ENCODE measurements at places on chromosomes 4 and X.

GRCh38 chr4:149727663-149728062 is 88.0 kb downstream of the IQCM start:
- DNase-seq, result no peak

DNA sequence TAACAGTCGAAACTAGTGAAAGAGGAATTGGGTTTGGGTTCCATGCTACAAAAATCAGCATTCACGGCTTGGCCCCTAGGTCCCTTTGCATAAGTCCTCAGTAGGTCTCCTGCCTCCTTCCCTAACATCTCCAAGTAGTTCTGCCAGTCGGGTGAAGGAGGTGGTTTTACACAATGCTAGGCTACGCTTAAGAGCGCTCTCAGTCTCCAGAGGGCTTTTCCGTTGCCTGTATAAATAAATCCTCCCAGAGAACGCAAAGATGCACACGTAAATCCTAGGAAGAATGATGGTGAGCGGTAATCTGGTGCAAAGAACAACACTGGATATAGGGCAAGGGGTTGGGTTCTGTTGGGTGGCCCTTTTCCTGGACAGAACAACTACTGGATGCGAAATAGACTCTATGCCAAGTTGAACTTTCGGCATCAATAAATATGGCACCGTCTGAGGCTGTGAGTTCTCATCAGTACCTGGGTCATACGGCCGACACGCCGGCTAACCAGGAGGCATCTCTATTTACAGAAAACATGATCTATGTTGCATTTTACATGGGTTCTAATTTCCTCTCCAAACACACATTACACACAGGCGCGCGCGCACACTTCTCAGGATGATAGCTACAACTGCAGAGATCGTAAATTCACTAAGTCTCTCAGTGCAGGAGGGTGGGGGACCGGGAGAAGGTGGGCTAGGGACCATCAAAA is 1.3 kb downstream of the CAMK2D start:
- DNase-seq, result peak; percentile 48

GRCh38 chrX:50450324-50450723 is 20.3 kb downstream of the DGKK start:
- no peak for DNase-seq

- no peak for DNase-seq
These were observed 80.8 kb upstream of the BMPR1B start for GRCh38 chr4:94676970-94677369.

DNA sequence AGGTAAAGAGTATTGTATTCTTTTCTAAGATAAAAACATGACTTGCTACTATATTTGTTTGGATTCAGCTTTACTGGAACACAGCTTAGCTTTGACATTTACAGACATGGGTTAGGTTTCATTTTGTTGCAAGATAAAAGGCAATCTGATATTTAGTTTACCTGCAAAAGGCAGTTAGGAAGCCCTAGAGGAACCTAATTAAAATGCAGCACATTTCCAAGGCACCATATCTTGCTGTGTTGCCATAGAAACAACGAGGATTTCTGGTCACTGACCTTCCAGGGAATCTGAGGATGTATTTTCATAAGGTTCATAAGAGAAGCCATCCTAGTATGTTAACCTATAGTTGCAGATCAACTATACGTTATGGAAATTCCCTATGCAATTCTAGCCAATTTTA is 116.0 kb downstream of the SNCA start:
- DNase-seq, result no peak

GRCh38 chr4:848307-848691 is 22.4 kb upstream of the CPLX1 start:
- no peak for DNase-seq

DNA sequence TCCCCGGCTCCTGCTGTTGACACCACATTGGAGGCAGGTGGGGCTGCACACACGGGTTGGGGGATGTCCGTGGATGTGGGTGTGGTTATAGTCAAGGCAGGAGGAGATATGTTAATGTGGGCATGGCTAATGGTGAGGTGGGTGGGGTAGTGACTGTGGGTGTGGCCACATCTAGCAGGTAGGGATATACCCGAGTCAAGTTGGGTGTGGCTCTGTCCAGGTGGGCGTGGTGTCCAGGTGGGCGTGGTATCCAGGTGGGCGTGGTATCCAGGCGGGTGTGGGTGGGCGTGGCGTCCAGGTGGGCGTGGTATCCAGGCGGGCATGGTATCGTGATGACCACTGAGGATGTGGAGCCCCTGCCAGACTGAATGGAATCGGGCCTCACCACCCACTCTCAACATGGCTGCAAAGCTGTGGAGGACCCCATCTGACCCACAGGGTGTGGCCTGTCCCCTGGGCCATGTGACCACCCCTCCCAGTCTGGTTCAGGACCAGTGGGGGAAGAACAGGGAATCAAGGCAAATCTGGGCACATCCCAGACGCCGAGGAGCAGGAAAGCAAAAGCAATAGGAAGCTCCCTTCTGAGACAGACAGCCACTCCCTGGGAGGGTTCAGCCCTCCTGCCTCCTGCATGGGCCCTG is 21.0 kb downstream of the MAN2B2 start:
- peak; percentile 29 for DNase-seq

- no peak for DNase-seq
These were observed 22.3 kb upstream of the TMEM150C start for GRCh38 chr4:82583897-82584587.

GRCh38 chrX:19689170-19689779 is 174.0 kb upstream of the MAP3K15 start:
- DNase-seq, result no peak

GRCh38 chrX:20263474-20263873 is 3.2 kb downstream of the RPS6KA3 start:
- DNase-seq, result peak; percentile 26

DNA sequence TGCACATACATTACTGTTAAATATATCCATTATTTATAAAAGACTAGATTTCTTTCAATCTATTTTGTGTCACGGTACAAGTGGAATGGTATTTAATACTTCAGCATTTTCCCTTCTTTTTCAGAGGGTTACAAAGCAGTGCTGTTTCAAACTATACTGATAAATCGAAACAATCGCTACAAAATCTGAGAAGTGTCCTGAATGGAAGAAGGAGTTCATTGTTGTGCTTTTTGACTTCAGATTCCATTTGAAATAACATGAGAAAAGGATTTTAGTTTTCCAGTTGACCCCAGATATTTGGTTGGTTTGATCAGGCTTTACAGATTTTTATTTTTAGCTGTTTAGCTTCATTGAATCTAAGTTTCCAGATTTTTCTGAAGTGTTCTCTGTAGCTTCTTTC is 292.1 kb upstream of the ANKRD50 start:
- no peak for DNase-seq

- no peak for DNase-seq
These were observed 56.2 kb downstream of the NAF1 start for GRCh38 chr4:163110442-163110841.

DNA sequence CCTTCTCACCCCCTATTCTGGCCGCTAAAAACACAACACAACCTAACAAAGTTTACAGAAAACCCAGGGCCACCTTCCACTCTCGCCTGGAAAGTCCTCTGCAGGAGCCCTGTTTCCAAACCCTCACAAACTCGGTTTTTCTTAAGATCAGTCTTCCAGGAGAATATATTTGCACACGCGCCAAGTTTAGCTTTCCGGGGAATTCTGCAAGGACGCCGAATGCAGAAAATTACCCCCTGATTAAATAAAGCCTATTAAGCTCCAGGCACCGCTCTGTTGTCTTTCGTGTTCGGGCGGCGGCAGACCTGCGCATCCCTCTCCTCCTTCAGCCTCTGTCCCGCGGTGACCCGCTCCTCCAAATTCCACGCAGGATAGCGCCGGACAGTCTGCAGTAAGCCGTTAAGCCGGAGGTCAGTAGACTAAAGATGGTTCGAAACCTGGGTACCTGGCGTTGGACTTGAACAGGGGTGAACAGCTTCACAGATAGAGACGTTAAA is 5.0 kb downstream of the MSX1 start:
- DNase-seq, result no peak

DNA sequence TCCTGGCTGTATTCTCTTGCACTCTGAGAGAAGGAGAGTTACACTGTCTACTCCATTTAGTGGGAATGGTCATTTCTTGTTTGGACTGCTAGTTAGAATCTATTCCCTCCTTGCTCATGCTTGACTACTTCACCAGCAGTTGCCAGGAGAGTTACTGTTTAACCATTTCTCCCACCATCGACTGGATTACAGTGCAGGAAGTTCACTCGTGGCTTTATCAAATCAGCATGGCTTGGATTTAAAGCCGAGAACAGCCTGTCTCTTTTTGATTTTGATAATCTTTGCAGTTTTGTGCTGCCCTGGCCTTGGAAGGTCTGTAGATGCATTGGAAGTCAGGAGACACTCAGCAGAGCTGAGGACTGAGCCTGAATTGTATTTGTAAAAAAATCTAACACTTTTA is 3.2 kb downstream of the GBA3 start:
- DNase-seq, result no peak

DNA sequence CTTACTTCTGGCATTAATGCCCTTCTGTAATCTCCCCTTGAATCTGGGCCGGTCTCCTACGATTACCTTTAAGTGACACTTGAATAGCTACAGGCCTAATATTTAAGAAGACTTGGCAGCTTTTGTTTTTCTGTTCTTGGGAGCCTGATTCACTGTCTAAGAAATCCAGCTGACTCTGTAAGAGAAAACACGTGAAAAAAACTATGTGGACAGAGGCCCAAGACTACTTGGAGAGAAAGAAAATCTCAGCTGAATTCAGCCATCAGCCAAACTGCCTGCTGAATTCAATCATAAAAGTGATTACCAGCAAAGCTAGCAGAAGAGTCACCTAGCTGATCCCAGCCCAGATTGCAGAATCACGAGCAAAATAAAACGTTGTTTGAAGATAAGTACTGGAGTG is 521.2 kb downstream of the MID1IP1 start:
- no peak for DNase-seq

- peak; percentile 30 for DNase-seq
These were observed 345.8 kb upstream of the CASK start for GRCh38 chrX:42269186-42269585.

GRCh38 chr4:114015444-114015899 is 36.0 kb upstream of the ARSJ start:
- DNase-seq, result no peak

DNA sequence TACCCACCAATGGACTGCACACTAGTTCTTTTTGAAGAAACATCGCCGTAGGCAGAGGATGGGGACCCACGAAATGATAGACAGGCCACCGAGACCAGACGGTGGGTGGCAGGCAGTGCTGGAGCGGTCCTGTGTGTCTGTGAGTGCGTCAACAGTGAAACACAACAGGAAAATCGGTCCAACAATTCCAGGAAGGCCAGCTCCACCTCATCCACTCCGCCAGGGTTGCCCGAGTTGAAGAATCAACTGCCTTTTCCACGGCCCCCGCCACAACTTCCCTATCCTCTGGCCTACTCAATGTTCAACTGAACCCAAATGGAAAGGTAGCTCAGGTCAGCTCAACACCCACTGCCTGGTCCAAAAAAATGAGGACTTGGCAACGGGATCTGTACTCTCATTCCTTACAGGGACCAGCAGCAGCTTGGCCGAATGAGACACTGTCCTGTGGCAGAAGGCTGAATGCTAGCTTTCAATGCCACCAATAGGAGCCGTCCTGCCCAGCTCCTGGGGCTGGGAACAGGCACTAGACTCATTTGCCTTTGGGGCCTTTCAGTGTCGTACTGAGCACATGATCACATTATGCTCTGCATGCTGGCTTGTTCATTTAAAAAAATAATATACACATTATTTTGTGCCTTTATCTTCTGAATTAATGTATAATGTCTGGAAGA is 43.5 kb downstream of the MID1 start:
- no peak for DNase-seq

- no peak for DNase-seq
These were observed 103.0 kb downstream of the ZNF518B start for GRCh38 chr4:10354225-10354624.

GRCh38 chr4:22593933-22594332 is 78.1 kb upstream of the ADGRA3 start:
- DNase-seq, result no peak

- peak; percentile 16 for DNase-seq
These were observed 973 bp downstream of the ADAMTS3 start for GRCh38 chr4:72567821-72568675.

- DNase-seq, result peak; percentile 52
These were observed 86.1 kb downstream of the CPE start for GRCh38 chr4:165464813-165465381.

DNA sequence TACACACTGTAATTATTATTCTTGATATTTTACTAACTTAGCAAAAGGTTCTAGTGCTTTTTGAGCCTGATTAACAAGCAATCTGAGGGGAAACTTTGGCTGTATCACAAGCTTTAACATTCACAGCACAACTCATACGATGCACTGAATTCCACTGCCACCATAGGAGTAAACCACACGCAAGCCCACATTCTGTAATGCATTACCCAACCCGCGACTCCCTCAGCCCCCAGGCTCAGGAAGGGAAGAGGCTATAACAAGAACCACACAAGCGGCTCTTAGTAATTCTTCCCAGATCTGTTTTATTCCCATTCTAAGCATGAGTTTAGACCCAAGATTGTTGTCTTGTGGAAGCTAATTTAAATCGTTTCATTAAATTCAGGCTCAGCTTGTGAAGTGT is 138.5 kb upstream of the TBL1X start:
- peak; percentile 72 for DNase-seq

DNA sequence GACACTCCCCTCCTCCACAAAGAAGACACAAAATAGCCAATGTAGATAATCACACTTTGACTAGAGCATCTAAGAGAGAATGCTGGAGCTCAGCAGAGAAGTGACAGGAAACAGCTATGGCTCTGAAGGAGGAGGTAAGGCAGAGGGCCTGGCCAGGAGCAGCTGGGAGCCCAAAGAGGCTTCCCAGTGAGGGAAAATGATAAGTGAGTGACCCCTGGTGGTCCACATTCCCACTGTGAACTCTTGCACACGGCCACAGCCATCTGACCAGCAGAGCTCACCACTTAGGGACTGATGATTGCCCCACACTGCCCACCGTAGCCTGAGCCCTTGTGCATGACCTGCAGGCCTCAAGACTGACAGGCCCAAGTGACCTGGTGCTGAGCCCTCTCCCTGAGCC is 162.7 kb upstream of the GALNTL6 start:
- no peak for DNase-seq

- DNase-seq, result no peak
These were observed 157.8 kb upstream of the TLL1 start for GRCh38 chr4:165715211-165715610.

DNA sequence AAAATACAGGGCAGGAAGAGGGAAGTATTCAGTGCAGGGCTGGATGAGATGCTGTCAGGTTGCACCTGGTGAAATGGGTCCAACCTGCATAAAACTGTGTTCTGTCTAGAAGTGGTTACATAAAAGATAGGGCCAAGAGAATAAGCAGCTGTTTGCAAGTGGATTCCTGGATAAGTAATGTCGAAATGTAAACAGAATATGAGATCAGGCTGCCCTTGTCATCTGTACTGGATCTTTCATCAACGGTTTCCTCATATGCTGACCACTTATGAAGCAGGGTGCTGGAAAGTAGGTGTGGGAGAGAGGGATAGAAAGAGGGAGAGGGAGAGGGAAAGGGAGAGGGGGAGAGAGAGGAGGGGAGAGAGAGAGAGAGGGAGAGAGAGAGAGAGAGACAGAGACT is 349.8 kb upstream of the CPEB2 start:
- DNase-seq, result no peak

DNA sequence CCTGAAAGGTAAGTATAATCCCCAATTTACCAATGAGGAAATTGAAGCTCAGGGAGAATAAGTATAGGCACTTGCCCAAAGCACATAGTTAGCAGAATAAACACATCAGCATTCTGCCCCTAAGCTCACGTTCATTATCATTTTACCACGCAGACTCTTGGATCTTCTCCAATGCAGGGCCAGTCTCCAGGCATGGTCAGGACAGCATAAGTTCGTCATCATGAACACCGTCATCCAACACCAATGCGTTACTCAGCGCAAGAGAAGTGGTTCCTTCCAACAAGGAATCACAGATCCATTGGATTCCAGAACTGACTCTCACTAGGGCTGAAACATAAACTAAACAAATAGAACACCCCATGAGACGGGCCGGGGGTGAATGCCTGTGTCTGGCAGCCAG is 86.5 kb upstream of the GPM6B start:
- no peak for DNase-seq

Data from NB4 (cell line).